ENCODE measurements at places on chromosomes 6 and 20.

GRCh38 chr6:38708496-38708895, 5.6 kb upstream of the GLO1 start:
- DNase-seq, result no peak

GRCh38 chr6:111612379-111612778, 6.7 kb upstream of the TRAF3IP2 start:
- DNase-seq, result no peak

DNA sequence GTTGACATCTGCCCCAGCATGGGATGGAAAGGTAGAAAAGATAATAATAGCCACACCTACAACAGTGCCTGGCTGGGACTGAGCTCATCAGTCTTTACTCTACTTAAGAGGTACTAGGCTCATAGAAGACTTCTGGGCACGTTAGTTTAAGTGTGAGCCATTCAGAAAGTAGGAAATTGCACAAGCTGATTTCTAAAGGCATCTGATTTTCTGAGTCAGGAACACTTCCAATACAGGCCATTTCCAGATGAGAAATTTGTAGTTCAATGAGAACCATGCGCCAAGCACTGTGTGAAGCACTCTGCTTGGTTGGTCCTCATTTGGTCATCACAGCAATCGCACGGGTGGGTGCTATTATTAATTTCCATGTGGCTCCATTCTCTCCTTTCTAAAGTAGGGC, 42.3 kb downstream of the MOCS1 start:
- no peak for DNase-seq

DNA sequence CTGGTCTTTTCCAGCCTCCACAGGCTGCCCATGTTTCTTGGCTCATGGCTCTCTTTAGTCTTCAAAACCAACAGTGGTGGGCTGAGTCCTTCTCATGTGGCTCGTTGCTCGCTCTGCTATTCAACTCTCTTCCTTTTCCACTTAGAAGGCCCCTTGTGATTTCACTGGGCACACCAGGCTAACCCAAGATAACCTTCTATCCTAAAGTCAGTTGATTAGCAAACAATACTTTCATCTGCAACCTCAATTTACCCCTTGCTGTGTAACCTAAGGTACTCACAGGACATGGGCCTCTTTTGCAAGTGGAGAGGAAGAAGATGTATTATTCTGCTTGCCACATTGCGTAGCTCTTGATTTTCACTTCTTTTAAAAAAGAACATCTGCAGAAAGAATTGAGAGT, 79.6 kb downstream of the UTRN start:
- DNase-seq, result no peak

DNA sequence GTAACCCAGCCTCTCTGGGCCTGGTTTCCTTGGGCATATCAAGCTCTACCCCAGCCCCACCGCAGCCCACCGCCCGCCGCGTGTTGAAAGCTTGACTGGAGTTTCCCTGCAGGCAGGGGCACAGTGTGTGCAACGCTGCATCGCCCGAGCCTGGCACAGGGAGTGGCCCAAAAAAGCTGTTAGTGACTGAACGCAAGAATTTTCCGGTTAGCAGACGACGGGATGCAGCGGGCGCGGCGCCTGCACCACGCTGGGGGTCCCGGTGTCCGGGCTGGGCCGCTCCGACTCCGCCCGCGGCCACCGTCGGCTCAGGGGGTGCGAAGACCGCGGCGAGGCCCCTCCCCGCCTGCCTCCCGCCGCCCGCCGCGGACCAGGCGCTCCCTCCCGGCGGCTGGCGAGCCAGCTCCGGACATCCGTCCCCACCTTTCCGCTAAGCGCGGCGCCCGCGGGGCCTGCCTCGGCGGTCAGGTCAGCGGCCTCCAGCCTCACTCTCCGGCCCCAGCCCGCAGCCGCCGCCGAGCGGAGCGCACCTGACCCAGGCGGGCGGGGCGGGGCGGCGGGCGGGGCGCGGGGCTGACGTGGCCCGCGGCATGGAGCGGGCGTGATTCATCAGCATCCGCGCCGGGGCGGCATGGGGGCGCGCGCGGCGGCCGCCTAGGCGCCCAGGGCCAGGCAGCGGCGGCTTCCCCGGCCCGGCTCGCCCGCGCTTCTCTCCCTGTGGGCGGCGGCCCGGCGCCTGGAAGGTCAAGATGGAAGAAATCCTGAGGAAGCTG, at the start of gene ARFGEF3:
TSS of gene ARFGEF3 (plus strand) at position 602 of the 773 bp plus-strand sequence. CDS start at position 750, 148 bp downstream.
- DNase-seq, result peak; percentile 2

GRCh38 chr20:34820805-34821578, 4.5 kb downstream of the NCOA6 start:
- DNase-seq, result no peak

Measured in activated naive CD4-positive, alpha-beta T cell (primary cell).